Umbilical cord (tissue), 2 donors: ENCODE measurements at places on chromosomes 12 and 14. TPM values are rescaled to one million over a fixed set of nuclear protein-coding genes. Genes with fewer than 3 reads are reported as not detected.

The CFAP251 gene
- 15.9 TPM for total RNA-seq

The DPPA3 gene
- total RNA-seq, result not detected

The PLEKHG7 gene
- total RNA-seq, result 8.2 TPM

The ASCL1 gene
- not detected for total RNA-seq

The TMEM132D gene
- total RNA-seq, result 2.6 TPM

The SLCO1B3 gene
- total RNA-seq, result 0.24 TPM

The KRT75 gene
- total RNA-seq, result not detected

The GLI1 gene
- 3.6 TPM for total RNA-seq

The C1R gene
- 141 TPM for total RNA-seq

The TMEM52B gene
- total RNA-seq, result 0.48 TPM

The EXOC3L4 gene
- total RNA-seq, result 0.72 TPM
